ENCODE measurements at places on chromosomes 12 and 14.

DNA sequence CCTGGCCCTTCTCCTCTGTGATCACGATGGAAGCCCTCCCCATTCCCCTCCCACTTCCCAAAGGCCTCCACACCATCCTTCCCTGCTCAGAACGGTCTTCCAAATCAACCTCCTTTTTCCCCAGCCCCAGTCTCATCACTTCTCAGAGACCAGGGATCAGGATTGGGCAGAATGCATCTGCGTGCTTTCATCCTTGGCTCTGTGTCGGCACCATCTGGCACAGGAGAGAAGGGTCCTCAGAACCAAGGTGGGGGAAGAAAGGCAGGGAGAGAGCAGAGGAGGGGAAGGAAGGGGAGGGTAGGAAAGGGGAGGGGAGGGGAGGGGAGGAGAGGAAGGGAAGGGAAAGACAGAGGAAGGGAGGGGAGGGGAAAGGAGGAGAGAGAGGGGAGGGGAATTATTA lies 52.4 kb upstream of the FICD start:
- DNase-seq: no peak

- no peak for DNase-seq
Measured at GRCh38 chr12:132319359-132319950, 9.9 kb downstream of the GALNT9 start.

DNA sequence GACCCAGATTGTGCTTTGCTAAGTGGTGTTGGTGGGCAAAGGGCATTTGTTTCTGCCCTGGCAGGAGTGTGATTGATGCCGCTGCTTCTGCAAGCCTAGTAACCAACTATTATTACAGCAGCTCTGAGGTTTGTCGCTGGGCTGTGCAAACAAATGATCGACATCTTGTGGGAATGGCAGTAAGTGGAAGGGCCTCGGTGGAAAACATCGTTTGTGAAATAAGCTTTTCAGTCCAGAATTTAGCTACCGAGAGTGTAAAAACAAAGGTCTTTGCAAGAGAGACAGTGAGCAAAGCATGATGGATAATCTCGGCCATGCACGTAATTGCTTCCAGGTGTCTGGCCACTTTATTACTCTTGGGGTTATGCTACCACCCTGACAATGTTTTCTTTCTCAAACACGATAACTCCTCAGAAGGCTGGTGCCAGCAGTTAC lies 397.7 kb upstream of the PRICKLE1 start:
- DNase-seq: peak; percentile 0

- peak; percentile 86 for DNase-seq
Measured at GRCh38 chr14:54450535-54450934, 9.4 kb upstream of the CNIH1 start.

DNA sequence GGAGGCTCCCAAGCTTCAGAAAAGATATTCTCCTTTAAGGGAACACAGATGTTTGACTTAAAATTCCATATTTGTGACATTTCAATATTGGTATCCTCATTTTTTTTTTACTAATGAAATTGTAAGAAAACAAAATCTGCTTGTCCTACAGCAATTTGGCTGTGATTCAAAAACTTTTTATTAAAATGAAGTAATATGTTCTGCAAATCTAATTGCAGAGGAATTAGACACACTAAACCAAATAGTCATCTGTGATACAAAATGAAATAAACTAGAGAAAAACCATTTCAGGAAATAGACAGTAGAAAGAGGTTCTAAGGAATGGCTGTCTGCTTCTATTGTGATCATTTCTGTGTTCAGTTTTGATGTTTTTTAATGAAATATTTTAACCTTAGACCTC lies 50.1 kb upstream of the HIF1A start:
- no peak for DNase-seq

- DNase-seq: peak; percentile 25
Measured at GRCh38 chr12:2049604-2050540, 2.9 kb upstream of the CACNA1C start.

GRCh38 chr12:130973906-130974305 lies 20.2 kb downstream of the ADGRD1 start:
- DNase-seq: no peak

DNA sequence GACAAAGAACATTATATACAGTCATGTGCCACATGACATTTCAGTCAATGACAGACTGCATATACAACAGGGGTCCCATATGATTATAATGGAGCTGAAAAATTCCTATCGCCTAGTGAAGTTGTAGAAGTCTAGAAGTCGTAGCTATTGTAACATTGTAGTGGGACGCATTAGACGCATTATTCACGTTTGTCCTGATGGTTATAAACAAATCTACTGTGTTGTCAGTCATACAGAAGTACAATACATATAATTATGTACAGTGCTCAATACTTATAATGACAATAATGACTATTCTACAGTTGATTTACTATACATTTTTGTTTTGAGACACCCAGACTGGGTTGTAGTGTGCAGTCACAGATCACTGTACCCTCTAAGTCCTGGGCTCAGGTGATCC lies 64.1 kb upstream of the AP4S1 start:
- no peak for DNase-seq

DNA sequence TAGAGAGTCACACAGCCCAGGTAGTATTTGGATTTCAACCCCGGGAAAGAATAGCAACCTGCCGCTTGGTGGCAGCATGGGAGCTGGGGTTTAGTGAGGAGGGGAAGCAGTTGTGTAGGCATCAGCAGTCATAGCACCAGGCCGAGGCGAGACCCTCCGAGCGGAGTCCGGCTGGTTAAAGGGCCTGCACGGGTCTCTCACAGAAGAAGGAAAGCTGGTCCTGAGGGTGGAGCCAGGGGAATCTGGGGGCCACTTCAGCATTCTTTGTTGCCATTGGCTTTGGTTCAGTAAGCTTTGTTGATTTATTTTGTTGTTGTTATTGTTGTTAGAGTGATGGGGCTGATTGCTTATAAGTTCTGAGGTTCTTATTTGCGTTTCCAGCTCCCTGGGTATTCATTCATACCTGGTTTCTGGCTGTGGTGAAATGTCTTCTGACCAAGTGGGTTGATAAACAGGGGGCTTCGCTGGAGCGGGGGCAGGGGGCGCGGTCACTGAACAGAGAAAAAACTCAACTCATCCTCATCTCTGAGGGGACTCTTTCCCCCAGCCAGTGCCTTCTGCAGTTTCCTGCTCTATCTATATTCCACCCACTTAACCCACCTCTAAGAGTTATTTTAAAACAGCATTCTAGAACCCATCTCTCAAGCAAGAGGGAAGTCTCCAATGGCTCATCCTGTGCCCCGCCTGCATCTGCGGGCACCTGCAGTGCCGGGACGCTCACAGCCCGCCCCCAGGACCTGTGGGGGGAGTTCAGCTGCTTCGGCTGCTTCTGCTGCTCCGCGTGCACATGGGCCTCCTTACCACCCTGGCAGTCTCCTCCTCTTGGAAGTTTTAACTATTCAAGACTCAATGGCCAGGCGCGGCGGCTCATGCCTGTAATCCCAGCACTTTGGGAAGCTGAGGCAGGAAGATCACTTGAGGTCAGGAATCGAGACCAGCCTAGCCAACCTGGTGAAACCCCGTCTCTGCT lies 11.6 kb downstream of the CKB start:
- no peak for DNase-seq

DNA sequence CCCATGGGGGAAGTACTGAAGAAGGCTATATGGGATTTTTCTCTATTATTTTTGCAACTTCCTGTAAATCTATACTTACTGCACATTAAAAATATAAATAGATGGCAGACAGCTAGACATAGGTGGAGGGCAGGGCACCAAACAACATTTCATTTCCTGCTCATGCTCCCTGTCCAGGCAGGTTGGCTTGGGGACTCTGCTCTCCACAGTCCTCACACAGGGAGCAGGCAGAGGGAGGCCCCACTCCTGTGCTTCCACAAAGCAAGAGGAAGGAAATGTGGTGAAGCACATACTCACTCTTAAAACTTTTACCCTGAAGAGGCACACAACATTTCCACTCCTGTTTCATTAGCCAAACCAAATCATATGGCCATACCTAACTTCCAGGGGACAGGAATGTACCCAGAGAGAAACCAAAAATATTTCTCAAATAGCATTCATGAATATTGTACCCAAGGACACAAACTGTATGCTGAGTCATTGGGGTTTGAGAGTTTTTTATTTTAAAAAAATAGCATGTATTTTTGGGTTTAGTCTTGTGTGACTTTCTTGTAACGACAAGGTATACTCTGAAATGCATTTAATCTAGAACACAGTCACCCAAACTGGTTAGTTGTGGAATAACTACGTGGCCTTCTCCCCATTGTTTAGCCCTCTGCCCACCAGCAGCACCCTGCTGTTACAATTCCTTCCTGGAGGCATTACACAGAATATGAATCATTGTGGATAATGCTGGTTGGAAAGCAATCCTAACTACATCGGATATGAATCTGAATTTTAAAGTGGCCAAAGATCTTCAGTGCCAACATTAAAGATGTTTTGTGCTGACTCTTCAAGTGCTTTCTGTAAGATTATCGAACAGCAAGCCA lies 40.9 kb downstream of the RTN1 start:
- peak; percentile 0 for DNase-seq

DNA sequence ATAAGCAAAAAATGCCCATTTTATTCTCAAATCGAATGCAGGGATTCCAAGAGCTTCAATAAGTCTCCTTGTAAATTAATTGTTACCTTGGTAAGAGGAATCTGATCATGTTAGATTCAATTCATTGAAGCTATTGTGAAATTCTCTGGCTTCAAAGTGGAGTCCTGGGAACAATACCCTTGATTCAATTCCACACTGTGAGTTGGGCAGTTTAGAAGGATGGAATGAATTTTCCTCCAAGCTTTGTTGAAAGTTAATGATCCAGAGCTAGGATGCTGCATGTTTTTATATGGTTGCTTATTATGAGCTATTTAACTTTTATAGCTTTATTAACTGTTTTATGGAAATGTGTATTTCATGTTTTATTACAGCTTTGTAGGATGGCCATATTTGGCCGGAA lies 89.9 kb upstream of the IGF1 start:
- no peak for DNase-seq

- DNase-seq: peak; percentile 54
Measured at GRCh38 chr14:99568567-99569560, 35.1 kb downstream of the CCDC85C start.

DNA sequence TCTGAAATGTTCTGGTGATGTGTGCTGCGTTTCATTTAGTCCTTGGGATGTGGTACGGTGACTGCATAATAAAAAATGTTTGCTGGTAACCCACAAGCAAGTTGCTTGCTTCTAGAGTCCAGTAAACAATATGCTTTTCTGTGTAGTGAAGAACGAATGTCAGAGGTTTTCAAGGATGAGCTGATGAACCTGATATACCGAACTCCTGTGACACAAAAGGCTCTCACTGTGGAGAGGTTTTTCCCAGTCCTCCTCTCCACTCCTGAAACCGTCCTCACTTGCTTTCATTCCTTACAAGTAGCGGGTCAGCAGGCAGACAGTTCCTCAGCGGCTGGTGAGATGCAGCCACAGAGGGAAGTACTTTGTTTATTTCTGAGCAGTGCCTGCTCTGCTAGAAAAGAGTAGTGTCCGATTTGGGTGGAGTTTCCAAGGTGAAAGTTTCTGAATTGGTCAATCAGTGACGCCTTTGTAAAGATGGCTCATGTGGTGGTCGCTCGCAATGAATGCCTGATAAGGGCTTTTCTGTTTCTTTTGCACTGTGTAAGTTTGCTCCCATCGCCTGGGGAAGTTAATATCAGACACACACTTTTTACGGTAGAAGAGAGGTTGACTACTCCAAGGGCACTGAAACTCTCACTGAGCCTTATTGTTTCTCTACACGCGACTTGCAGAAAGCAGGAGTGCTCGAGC lies 3.0 kb downstream of the ETV6 start:
- peak; percentile 81 for DNase-seq

GRCh38 chr12:112328456-112329124 lies 53.6 kb downstream of the HECTD4 start:
- DNase-seq: peak; percentile 46

- DNase-seq: peak; percentile 68
Measured at GRCh38 chr14:70882776-70883492, 24.3 kb upstream of the PCNX1 start.
